ENCODE measurements at places on chromosomes 3 and 15.

DNA sequence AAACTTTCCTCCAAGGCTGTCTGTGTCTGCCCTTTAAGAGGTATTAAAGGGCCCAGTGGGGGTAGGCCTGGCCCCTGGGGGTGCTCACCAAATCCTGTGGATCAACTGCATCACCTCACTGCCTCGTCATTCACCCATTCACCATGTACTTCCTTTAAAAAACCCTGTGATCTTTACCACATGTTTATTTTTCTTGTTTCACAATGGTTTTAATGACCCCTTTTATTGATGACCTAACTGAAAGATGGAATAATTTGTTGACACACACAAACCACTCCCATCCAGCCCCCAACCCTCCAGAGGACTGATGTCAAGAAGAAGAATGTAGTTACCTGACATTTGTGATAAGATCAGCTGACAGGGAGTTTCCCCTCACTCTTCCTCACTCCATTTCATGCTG, 40.8 kb downstream of the KCNAB1 start:
- H3K36me3 ChIP-seq = no peaks in the 10 kb centered on the region
- no peak overlapping the region for H3K4me3 ChIP-seq
- H3K27ac ChIP-seq = no peak overlapping the region
- no peaks in the 10 kb centered on the region for H3K4me1 ChIP-seq
- peak; percentile 73 for DNase-seq
- H3K27me3 ChIP-seq = peaks cover 3% of the 10 kb centered on the region

- H3K4me1 ChIP-seq = peaks cover 11% of the 10 kb centered on the region
- no peaks in the 10 kb centered on the region for H3K27me3 ChIP-seq
- no peak overlapping the region for H3K27ac ChIP-seq
- no peak for DNase-seq
These were observed 37.3 kb downstream of the NFKBIZ start for GRCh38 chr3:101886626-101887025.

DNA sequence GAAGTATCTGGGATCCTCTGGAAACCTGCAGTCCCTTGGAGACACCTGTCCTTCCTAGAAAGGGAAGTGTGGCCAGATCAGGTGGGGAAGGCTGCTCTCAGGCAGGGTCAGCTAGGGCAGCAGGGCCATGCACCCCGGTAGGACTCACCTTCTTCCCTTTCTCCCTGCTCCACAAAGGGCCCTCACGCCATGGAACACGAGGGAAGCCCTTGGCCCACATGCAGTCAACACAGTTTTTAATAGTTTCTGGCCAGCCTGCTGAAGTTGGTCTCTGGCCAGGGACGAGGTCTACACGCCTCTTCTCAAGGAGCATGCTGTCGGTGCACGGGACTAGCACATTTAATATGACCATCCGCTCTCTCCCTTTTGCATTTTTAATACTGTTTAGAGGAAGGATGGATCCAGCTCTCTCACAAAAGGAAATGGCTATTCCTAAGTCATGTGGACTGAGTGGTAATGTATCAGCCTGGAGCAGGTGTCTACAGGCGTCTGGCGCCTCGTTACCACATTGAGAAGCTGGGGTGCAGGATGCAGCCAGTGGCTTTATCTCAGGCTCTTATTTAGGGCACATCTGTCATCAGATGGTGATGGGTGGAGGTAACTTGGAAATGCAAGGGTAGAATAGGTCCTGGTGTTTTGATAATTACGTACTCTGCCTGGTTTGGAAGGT, 153.9 kb downstream of the KLF13 start:
- H3K27me3 ChIP-seq = peaks cover 20% of the 10 kb centered on the region
- H3K4me1 ChIP-seq = no peaks in the 10 kb centered on the region
- H3K4me3 ChIP-seq = no peak overlapping the region
- H3K36me3 ChIP-seq = no peaks in the 10 kb centered on the region

GRCh38 chr15:63331456-63331855, 50.2 kb downstream of the CA12 start:
- no peaks in the 10 kb centered on the region for H3K36me3 ChIP-seq
- H3K4me1 ChIP-seq = peaks cover 21% of the 10 kb centered on the region
- H3K4me3 ChIP-seq = no peak overlapping the region
- no peak overlapping the region for H3K27ac ChIP-seq

DNA sequence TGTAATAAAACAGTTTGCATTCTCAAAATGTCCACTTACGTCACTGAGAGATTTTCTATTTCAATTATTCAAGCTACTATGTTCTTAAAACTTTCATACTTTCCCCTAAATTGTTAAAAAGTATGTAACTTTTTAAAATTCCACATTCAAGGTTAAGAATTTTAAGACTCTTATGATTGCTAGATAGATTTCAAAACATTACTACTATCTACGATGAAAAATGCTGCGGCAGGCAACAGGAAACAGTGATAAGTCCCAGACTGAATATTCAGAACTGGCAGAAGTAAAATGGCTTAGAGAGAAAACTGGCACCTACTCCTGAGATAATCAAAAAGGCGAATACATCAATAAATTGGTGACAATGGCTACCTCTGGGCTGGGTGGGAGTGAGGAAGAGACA, 16.2 kb downstream of the ATP13A3 start:
- H3K36me3 ChIP-seq = no peaks in the 10 kb centered on the region
- no peak overlapping the region for H3K27ac ChIP-seq
- H3K4me1 ChIP-seq = peaks cover 14% of the 10 kb centered on the region
- DNase-seq = no peak
- H3K27me3 ChIP-seq = no peaks in the 10 kb centered on the region
- no peak overlapping the region for H3K4me3 ChIP-seq

DNA sequence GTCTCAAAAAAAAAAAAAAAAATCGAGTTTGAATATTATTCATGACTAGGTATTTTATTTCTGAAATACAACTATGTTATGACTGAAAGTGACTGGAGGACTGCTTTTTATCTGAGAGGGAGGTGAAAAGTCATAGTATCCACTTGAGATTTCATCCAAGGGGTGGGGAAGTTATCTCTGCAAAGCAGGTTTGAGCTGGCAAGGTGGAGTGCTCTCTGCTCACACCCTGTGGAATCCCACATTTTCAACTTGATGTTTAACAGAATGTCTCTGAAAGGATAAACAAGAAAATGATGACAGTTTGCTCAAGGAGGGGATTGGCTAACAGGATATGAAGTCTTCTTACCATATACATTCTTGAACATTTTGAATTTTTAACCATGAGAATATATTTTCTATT, 27.3 kb upstream of the SEC62 start:
- no peak overlapping the region for H3K4me3 ChIP-seq
- H3K27me3 ChIP-seq = peaks cover 11% of the 10 kb centered on the region
- no peak for DNase-seq
- H3K27ac ChIP-seq = no peak overlapping the region
- no peaks in the 10 kb centered on the region for H3K4me1 ChIP-seq

GRCh38 chr15:35546511-35547381, 781 bp upstream of the DPH6 start:
- no peaks in the 10 kb centered on the region for H3K36me3 ChIP-seq
- H3K4me3 ChIP-seq = peak overlapping the region; percentile 75
- peak overlapping the region; percentile 98 for H3K27ac ChIP-seq
- DNase-seq = no peak
- no peaks in the 10 kb centered on the region for H3K27me3 ChIP-seq
- peaks cover 10% of the 10 kb centered on the region for H3K4me1 ChIP-seq

- no peaks in the 10 kb centered on the region for H3K36me3 ChIP-seq
- no peak overlapping the region for H3K27ac ChIP-seq
- H3K27me3 ChIP-seq = no peaks in the 10 kb centered on the region
- no peak for DNase-seq
These were observed 46.4 kb upstream of the CFAP161 start for GRCh38 chr15:81087694-81088093.

GRCh38 chr3:53320697-53321096, 26.6 kb downstream of the DCP1A start:
- no peak for DNase-seq
- H3K4me1 ChIP-seq = peaks cover 8% of the 10 kb centered on the region
- H3K4me3 ChIP-seq = no peak overlapping the region

DNA sequence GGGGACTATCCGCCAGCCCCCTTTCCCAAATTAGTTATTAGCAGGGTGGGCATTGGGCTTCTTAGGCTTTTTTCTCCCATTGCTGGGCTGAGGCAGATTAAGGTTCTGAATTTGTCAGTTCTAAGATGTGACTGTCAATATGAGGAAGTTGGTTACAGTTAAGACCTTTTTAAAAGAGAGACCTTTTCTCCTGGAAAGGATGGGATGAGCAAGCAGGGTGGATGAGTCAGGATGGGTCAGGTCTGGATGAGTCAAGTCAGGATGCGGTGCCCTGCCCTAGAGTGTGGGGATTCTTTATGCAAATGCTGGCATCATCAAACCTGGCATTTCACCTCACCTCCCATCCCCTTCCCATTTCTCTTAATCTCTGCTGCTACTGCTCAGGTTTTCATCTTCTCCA, 1.9 kb downstream of the AEN start:
- peaks cover 40% of the 10 kb centered on the region for H3K4me1 ChIP-seq
- peaks cover 28% of the 10 kb centered on the region for H3K36me3 ChIP-seq
- H3K27me3 ChIP-seq = no peaks in the 10 kb centered on the region
- peak overlapping the region; percentile 99 for H3K27ac ChIP-seq
- H3K4me3 ChIP-seq = peak overlapping the region; percentile 86

DNA sequence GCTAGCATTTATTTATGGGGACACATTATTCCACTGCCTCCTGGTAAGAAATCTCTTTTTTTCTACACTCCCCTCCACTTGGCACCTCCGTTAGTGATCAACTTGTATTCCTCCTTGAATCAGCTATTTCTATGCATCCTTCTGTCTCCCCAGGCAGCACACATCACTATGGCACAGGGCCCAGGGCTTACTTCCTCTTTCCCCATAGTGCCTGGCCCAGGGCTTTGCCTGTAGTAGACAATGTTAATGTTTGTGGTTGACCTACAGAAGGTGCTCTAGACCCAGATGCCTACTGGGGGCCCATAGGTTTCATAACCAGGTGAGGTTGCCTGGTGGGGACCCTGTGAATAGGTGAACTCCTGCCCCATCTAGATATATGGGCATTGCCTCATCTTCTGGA, 44.9 kb downstream of the EPHB1 start:
- no peak overlapping the region for H3K4me3 ChIP-seq
- H3K27ac ChIP-seq = no peak overlapping the region
- DNase-seq = no peak
- no peaks in the 10 kb centered on the region for H3K27me3 ChIP-seq
- no peaks in the 10 kb centered on the region for H3K36me3 ChIP-seq
- no peaks in the 10 kb centered on the region for H3K4me1 ChIP-seq

GRCh38 chr3:106212665-106213222, 343.9 kb upstream of the CBLB start:
- no peak overlapping the region for H3K27ac ChIP-seq
- no peaks in the 10 kb centered on the region for H3K36me3 ChIP-seq

GRCh38 chr3:150577855-150578254, 25.3 kb upstream of the SELENOT start:
- H3K36me3 ChIP-seq = peaks cover 52% of the 10 kb centered on the region
- no peaks in the 10 kb centered on the region for H3K27me3 ChIP-seq
- H3K4me1 ChIP-seq = no peaks in the 10 kb centered on the region
- no peak for DNase-seq
- H3K4me3 ChIP-seq = no peak overlapping the region
- no peak overlapping the region for H3K27ac ChIP-seq

DNA sequence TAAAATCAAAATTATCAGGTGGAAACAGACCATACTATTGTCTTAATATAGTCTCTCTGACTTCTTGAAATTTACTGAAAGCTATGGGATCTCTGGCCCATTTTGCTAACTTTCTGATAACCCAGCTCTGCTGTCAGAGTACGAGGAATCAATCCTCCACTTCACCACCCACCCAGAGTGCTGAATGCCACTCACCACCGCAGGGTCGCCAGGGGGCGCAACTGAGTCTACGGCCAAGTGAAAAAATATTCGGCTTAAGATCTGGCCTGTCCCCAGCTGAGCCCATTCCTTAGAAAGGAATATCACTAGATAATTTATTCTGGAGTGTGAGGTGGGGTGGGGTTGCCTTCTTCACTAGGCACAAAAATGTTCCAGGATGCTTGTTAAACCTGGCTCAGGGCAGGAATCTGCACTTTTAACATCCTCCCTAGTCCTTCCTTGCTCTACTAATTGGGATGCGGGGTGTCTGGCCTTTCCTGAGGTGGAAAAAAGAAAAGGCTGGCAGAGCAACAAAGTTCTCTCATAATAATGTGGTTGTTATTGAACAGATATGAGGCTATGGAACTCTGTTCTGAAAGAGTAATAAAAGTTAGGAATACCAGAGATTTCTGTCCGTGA, 520.6 kb downstream of the MFSD1 start:
- no peak overlapping the region for H3K4me3 ChIP-seq
- H3K4me1 ChIP-seq = no peaks in the 10 kb centered on the region
- H3K36me3 ChIP-seq = no peaks in the 10 kb centered on the region
- no peak for DNase-seq
- H3K27me3 ChIP-seq = no peaks in the 10 kb centered on the region

DNA sequence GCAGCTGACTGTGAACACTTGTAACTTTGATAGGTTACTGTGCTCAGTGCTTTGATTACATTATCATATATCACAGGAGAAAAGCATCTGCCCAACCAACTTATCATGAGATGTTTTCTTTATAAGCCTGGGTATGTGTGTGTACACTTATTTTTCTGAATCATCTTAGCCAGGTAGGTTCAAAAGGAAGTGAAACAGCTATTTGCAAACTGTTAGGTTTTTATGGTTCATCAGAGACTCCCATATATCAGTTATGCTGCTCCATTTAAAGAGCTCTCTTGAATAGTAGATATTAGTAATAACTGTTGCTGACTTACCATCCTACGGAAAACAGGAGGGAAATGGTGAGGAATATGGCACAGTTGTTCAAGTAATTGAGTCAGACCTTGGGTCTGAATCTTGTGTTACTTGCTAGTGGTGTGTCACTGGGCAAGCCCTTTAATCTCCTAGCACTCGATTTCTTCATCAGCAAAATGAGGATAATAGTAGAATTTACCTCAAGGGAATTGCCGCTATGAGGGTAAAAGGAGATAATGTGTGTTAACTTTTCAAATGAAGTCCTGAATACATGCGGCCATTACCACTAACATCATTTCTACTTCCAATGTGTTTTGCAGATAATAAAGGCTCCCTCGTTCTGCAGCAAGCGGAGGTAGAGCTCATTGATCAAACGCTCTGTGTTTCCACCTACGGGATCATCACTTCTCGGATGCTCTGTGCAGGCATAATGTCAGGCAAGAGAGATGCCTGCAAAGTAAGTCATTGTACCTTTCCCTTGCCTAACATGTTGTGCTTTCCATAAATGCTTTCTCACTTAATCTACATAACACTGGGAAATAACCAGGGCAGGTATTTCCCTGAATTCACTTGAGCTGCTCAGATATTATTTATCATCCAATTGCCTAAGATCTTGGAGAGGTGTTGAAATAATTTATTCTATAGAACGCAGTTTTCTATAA, 7.8 kb upstream of the C3orf52 start:
- no peaks in the 10 kb centered on the region for H3K27me3 ChIP-seq
- H3K27ac ChIP-seq = no peak overlapping the region
- no peak for DNase-seq
- H3K4me1 ChIP-seq = peaks cover 21% of the 10 kb centered on the region
- no peak overlapping the region for H3K4me3 ChIP-seq
- no peaks in the 10 kb centered on the region for H3K36me3 ChIP-seq

Measured in astrocyte (in vitro differentiated cells and primary cell).